NCI-H774 (cell line): ENCODE measurements at places on chromosomes 1 and 21.

DNA sequence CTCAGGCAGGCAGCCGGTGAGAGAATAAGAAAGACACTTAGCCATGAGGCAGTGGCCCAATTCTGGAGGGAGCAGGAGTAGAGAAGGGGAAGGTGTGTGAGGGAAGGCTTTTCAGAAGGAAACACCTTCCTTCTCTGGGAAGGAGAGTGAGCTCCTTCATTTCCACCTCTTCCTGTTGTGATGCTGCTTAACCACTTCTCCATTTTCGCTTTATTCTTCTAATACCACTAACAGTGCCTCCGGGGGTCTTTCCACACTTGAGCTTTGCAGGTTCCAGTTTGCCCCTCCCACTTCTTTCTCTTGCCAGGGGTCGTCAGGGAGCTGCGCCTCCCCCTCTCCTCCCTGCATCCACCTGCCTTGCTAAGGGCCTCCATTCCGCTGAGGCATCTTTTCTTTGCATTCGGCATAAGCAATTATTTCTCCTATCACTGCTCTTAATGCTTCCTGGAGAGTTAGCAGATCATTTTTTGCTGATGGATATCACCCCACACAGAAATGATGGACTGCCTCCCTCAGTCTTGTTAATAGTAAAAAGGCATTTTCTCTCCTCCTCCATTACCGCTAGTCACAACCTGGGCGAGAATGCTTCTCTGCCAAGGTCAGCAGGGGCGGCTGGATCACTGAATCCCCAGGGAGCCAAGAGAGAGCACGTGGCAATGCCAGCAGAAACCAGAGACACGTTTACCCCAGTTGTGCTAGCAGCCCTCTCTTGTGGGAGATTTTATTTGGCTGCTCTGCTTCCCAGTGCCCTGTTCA is 74.8 kb downstream of the ELAVL4 start:
- no peak for DNase-seq

GRCh38 chr1:185412385-185413087 is 95.5 kb upstream of the IVNS1ABP start:
- DNase-seq, result no peak

GRCh38 chr1:240309769-240310168 is 218.1 kb downstream of the FMN2 start:
- DNase-seq, result no peak

DNA sequence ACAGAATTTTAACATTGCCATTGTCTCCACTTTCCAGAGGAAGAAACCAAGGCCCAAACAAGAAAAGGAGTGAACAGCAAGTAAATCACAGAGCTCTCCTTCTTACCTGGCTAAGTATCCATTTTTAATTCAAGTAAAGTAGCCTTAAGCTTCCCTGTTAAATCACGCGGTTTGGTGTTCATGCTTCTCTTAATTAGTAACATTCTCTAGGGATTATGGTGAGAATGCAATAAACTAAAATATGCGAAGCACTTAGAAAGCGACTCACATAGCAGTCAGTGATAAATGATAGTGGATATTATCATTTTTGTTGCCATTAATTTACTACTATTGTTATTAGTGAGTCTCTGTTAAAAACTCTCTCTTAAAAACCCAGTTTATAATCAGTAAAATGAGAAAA is 630.5 kb upstream of the TMPRSS15 start:
- DNase-seq, result no peak

GRCh38 chr1:30721341-30721793 is 2.0 kb downstream of the MATN1 start:
- no peak for DNase-seq

DNA sequence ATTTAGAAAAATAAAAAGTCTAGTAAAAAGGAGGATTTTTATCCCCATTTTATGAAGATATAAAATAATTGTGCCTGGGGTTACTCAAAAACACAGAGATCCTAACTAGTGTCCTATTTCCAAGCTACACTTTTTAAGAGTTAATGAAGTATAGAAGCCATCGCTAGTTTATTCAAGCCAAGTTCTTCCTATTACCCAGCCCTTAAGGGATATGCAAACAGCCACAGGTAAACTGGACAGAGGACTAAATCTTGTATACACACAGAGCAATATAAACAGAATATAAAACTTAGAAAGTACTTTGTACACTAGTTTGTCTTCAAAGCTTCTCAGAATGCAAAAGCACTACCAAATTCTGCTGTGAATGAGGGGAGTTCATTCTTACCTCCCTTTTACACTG is 111.1 kb downstream of the RERE start:
- DNase-seq, result no peak
